MV-4-11 (cell line): ENCODE measurements at places on chromosomes 5 and 9.

DNA sequence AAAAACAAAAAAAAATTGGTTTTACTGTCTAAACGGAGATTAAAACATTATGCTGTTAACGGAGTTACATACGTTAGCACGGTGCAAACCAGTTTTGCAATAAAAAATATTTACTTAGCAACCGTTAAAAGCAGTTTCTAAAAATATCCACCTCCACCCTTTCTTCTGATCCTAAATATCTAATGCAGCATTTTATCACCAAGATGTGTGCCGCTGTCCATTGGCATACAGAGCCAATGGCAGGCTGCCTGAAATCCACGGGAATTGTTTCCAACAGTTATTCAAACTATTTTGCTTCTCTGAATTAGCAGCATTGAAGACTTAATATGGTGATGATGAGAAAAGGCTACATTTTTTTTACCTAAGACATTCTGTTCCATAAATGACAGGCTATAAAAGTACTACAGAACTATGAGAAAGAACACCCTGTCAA is 61.6 kb downstream of the CSNK1A1 start:
- peak; percentile 28 for DNase-seq

- no peak for DNase-seq
Measured at GRCh38 chr5:11878814-11879213, 25.4 kb downstream of the CTNND2 start.

- DNase-seq = peak; percentile 18
Measured at GRCh38 chr9:38445154-38446043, 21.1 kb upstream of the IGFBPL1 start.

GRCh38 chr5:157648275-157648990 is 3.8 kb downstream of the SOX30 start:
- DNase-seq = no peak

- DNase-seq = peak; percentile 93
Measured at GRCh38 chr5:107365320-107366109, 305.2 kb downstream of the EFNA5 start.

DNA sequence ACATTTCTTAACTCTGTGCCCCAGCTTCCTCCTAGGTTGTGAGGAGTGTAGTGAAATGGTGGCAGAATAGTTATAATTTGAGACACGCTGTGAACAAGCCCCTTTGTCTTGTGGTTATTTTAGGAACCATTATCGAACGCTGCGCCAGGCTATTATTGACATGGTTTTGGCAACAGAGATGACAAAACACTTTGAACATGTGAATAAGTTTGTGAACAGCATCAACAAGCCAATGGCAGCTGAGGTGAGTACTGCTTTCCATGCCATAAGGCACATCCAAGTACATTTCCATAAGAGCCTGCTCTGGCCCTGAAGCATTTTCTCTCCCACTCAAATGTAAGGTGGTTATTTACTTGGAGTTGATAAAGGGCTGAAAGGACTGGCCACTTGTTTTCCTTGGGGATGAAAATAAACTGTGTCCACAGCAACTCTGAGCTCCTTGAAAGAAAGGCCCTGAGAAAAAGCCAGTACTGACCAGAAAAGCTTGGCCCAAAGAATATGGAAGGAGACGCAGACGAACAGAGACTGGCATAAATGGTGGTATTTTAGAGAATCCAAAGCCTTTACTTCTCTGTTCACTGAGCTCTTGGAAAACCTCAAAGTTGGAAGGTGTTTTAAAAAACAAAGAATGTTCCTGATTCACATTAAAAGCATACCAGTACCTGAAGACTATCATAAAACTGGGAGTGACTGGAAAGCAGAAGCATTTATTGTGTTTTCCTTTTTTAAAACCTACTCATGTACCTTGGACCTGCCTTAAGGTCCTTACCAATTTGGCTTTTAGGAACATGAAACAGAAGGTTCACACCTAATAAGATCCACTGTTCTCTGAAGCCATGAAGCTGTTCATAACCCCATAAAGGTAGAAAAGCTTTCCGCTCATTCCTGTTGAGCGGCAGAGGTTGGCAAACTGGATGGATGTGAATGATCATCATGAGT is 72.2 kb downstream of the WDR41 start:
- DNase-seq = no peak

DNA sequence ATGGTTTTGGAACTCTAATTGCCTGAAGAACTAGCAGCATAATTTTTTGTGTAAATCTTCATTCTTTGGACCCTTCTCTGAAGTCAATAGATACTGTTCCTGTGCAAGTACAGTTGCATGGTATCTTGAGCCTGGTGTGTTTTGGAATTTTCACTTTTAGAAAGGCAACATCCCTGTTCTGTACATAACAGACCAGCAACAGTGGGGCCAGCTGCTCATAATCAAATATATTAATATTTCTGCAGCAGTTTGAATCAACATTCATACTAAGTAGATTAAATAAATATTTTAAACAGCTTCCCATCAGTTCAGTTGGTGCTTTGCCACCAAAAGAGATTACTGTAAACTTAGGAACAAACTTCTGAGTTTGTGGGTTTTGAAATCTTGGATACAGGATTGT is 97.9 kb downstream of the CD180 start:
- DNase-seq = no peak

GRCh38 chr5:94793113-94793815 is 174.8 kb downstream of the SLF1 start:
- peak; percentile 91 for DNase-seq

DNA sequence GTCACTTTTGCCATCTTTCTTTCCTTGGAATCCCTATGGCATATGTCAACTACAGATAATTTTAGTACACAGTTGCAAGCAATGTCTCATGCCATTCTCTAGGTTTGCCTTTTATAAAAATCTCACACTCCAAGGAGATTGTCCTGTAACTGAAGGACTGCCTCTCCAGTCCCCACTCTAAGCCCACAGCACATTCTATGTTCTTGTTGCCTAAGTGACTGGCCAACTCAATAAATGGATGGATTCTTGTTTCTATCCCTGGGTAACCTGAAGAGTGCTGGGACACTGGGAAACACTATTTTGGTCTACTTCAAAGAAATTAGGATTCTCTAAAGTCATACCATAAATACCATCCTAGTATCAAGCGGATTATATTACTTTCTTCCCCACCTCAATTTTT is 145.0 kb downstream of the PLCXD3 start:
- DNase-seq = no peak

DNA sequence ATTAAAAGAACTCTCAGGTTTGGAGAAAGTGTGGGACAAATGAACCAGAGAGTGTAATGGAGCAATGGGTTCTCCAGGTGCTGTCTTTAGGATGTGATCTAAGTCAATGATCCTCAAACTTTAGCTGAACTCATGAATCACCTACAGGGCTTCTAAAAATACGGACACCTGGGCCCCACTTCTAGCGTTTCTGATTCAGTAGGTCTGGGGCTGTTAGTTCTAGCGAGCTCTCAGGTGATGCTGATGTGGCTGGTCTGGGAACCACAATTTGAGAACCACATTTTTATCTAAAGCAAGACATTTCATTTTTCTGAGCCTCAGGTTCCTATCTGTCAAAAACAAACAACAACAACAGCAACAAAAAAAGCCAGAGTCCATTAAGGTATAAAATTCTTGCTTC is 35.1 kb upstream of the PCA3 start:
- no peak for DNase-seq

DNA sequence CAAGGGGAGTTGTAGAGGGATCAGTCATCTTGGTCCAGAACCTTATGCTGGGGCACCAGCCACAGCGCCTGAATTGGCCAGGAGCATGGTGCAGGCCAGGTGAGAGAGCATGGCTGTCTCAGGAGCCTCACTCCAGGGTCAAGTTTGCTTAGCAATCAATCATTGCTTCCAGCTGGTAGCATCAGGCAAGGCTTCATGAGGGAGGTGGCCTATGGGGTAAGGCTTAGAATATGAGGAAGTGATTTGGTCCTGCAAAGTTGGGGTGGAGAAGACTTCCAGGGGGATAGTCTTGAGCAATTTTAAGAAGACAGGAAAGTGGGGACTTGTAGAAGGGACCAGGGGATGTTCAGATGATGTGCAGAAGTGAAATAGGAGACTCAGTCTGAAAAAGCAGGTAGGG is 53.9 kb upstream of the PITX1 start:
- no peak for DNase-seq

DNA sequence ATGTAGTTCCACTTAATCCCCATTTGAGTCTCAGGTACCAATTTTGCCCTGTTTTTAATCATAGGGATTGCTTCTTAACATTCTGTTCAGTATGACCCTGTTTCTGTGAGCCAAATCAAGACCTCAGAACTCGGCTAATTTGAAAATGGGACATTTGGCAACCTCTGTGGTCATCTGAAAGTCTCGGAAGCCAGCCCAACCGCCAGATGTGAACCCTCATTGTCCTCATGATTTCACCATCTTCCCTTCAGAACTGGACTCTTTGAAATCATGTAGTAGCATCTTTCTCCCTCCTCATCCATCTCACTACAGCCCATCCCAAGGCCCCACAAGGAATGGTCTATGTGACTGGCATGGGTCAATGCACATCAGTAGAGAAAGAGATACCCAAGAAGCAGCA is 88.9 kb downstream of the S1PR3 start:
- peak; percentile 76 for DNase-seq

GRCh38 chr9:76703270-76703669 is 61.0 kb upstream of the PCA3 start:
- DNase-seq = no peak

GRCh38 chr5:157596487-157596886 is 20.9 kb upstream of the ADAM19 start:
- DNase-seq = peak; percentile 92

DNA sequence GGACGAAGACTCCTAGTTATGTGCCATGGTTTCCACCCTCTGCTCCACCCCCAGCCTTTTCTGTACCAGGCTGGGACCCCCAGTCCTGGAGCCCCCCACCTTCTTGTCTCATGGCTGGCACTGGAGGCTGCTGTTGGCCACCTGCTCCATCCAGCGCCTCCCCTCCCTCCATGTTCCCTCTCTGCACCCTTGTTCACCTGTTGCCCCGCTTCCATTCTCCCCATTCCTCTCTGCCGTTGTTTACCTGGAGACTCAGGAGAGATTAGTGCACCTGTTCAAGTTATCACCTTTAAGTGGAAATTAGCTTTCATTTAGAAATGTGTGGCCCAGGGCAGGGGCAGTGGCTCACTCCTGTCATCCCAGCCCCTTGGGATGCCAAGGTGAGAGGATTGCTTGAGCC is 7.2 kb downstream of the NTMT1 start:
- no peak for DNase-seq

GRCh38 chr5:55356896-55357295 is 49.1 kb downstream of the MTREX start:
- DNase-seq = no peak

GRCh38 chr5:78540335-78541085 is 108.1 kb downstream of the LHFPL2 start:
- DNase-seq = peak; percentile 97

DNA sequence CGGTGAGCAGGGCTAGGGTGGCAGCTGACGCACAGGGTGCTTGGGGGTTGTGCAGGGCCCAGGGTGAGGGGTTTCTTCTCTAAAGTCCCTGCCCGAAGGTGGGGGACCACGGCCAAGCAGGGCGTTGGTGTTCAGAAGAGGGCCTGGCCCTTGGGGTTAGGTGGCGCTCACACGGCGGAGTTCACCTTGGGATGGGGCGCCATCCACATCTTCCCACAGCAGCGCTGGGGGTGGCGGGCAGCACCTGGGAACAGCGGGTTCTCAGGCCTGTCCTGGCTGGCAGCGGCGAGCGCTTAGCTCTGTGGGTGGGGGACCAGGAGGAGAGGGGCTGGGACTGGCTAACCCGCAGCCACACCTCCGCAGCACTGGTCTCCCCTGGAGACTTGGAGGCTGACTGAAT is 6.1 kb downstream of the GPSM1 start:
- DNase-seq = no peak

GRCh38 chr5:10453545-10453944 is 11.9 kb downstream of the ROPN1L start:
- no peak for DNase-seq

GRCh38 chr9:93406371-93406770 is 45.1 kb upstream of the FAM120A start:
- DNase-seq = no peak

DNA sequence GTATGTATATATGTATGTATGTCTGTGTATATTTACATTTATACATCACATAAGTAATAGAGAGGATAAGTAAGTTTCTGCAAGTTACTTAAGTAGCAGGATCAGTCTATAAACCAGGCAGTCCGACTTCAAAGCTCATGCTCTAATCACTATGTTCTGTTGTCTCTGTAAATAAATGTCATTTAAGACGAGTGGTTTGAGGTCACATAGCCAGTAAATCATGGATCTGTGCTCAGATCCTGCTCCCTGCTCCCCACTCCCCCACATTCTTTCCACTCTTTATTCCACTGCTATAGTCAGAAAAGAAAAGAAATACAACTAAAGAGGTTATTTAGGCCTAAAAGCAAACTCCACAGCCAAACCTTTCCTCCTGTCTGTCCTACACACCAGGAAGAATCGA is 90.4 kb downstream of the SERINC5 start:
- no peak for DNase-seq

- no peak for DNase-seq
Measured at GRCh38 chr5:161022151-161022550, 170.1 kb upstream of the ATP10B start.

DNA sequence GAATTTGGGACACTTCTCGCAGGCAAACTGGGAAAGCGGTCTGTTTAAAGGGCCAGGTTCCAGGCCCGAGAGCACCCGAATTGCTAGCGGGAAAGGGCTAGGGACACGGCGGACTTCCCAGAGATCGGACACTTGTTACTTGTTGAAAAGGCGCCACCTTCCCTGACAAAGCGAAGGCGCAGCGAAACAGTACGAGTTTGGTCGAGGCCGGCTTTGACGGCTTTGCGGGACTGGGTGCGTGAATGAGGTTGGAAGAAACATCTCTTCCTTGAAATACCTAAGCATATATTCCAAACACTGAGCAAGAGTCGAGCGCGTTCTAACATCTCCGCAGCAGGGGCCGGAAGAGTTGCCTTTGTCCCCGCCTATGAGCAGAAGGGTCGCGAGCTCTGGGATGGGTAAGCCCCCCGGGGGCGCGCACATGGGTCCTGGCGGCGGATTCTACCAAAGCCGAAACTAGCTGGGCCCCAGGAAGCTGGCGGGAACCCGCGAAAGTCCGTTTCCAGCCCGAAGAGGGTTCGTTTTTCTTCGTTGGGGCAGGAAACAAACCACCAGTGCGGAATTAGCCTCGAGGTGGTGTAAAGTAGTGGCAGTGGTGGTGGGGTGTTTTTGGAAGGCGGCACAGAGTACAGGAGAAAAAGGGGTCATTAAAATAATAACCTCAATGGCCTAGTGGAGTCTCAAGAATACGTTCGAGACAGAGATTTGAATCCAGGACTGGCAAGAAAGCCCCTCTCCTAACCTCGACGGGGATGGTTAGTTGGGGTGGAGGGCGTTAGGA is 1.5 kb downstream of the GDNF start:
- DNase-seq = no peak

- no peak for DNase-seq
Measured at GRCh38 chr5:107223066-107223465, 447.7 kb downstream of the EFNA5 start.

DNA sequence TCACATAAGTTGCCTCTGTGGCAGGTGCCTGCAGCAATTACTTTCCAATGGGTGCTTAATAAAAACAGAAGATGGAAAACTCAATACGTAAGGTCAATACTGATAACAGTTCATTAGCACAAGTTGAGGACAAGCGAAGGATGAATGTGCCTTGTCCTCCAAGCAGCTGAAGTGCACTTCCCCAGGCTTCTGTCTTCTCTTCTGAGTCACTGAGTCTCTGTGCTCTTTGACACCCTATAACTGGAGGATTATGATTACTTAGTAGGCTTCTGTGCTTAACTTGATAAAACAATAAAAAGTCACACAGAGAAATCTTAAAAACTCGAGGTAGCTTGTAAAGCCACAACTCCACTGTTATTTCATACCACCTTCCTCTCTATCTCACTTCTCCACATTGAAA is 216.6 kb upstream of the ADCY2 start:
- DNase-seq = no peak
